Stimulated activated CD4-positive, alpha-beta T cell treated with anti-CD3 and anti-CD28 coated beads, TNF-alpha, amount 100 ng/mL, for 24 hours (primary cell): ENCODE measurements at places on chromosomes 4 and X.

GRCh38 chr4:144808034-144808433, 162.1 kb downstream of the HHIP start:
- no peak for DNase-seq

DNA sequence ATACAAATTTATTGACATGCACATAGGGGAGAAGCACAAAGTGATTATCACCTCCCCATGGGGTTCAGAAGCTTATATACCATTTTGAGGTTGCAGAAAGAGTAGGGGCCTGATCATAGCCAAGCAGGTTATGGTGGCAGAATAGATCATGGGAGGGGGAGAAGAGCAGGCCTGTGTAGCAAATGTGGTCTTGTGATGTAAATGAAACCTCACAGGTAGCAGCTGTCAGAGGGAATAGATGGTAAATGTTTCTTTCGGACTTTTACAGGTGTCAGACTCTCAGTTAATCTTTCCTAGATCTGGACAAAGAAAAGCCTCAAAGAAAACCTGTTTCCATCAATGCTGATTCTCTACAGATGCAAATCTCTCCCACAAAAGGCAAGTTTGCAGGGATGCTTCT, 84.4 kb downstream of the CFAP299 start:
- no peak for DNase-seq

DNA sequence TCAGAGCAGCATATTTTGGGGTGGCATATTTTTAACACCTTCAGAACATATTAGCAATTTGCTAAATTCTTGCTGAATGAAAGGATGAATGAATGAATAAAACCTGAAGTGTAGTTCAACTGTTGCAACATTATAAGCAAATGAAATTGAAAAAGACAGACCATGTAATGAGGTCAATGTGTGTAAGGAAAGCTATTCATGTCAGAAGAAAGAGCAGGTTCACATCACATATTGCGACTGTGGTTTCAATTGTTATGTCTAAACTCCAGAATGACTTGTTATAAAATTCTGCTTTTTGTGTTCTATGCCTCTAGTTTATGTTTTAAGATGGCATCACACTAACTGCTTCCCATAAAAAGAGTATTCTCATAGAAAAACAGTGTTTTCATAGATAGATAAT, 32.9 kb upstream of the DSPP start:
- DNase-seq: no peak

DNA sequence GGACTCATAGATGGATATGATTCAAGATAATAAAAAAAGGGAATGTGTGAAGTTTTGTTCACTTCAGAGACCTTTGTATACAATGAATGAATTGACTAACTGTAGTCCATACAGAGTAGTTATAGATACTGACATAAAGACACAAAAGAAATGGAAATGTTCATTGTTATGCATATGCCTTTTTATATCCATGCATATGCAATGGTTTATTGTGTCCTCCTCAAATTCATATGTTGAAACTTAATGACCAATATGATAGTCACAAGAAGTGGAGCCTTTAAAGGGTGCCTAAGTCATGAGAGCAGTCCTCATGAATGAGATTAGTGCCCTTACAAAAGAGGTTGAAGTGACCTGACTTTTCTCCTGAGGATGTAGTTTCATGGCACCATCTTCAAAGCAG, 467.5 kb upstream of the NDST4 start:
- no peak for DNase-seq

GRCh38 chrX:153925739-153926551, at the start of gene ARHGAP4:
Gene ARHGAP4 (minus strand): TSS chrX:153926264. CDS start chrX:153926202, 62 bp downstream.
- no peak for DNase-seq

- no peak for DNase-seq
Measured at GRCh38 chrX:101411984-101412383, 4.0 kb downstream of the HNRNPH2 start.

GRCh38 chr4:74038425-74039314, at the start of gene CXCL3:
Gene CXCL3 (minus strand): TSS chr4:74038689. CDS start chr4:74038611, 78 bp downstream.
- no peak for DNase-seq

DNA sequence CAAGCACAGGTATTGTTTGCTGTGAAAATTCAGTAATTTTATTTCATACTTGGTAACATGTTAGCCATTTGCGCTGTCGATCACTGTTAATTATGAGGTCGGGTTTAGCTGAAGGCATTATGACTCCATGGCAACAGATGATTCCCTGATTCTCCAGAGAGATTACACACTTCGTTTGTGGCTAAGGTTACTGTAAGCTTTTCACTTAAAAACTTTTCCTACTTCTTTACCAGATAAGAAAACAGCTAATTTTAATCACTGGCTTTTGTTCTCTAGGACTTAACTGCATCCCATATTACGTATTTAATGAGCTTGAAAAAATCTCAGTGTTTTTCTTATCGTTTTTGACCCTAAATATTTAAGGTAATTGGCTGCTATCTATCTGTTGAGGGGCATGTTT, 2.1 kb downstream of the GSTCD start:
- no peak for DNase-seq

- DNase-seq: no peak
Measured at GRCh38 chrX:8201896-8202331, 30.8 kb upstream of the VCX2 start.

- no peak for DNase-seq
Measured at GRCh38 chrX:51893931-51894696, 691 bp downstream of the MAGED1 start.

GRCh38 chr4:26827798-26828197, 32.8 kb upstream of the STIM2 start:
- no peak for DNase-seq

DNA sequence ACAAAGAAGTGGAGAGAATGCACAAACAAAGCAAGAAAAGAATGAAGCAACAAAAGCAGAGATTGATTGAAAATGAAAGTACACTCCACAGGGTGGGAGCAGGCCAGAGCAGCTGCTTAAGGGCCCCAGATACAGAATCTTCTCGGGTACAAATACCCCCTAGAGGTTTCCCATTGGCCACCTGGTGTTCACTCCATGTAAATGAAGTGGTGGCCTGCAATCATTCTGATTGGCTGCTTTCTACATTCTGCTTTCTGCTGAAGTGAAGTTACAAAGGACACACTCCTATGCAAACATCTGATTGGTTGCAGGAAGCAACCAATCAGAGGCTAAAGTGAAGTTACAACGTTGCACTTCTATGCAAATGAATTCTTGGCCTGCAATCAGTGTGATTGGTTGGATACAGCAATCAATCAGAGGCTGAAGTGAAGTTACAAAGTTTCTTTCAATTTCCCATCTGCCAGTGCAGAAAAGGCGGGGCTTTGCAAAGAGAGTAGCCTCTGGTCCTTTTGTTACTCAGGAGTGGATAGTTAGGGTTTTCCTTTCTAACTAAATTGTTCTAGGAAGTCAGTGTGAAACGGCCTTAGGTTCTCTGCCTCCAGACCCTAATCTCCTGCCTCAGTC, 19.0 kb upstream of the GPC4 start:
- DNase-seq: no peak

- peak; percentile 20 for DNase-seq
Measured at GRCh38 chrX:20378233-20378920, 111.7 kb upstream of the RPS6KA3 start.

DNA sequence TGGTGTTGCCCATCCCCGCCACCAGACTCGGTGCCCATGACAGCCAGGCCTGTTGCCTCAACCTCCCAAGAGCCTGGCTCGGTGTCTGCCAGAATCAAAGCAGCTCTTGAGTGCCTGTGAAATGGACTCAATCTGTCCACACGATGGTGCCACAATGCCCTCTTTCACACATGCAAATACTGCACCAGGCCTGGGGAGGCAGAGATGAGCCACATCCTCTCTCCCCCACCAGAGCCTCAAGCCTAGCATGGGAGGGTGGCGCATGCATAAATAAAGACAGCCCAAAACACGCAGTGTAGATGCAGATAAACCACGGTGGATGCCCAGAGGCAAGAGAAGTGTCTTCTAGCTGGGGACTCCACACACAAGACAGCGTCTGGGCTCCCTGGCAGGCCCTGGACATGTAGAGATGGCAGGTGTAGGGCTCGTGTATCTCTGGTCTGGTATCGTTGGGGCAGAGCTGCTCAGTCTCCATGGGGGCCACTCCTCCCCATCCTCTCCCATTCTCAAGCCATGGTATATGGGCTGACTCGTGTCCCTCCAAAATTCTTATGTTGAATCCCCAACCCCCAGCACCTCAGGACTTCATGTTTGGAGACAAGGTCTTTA, 65.6 kb downstream of the JAKMIP1 start:
- DNase-seq: peak; percentile 9

DNA sequence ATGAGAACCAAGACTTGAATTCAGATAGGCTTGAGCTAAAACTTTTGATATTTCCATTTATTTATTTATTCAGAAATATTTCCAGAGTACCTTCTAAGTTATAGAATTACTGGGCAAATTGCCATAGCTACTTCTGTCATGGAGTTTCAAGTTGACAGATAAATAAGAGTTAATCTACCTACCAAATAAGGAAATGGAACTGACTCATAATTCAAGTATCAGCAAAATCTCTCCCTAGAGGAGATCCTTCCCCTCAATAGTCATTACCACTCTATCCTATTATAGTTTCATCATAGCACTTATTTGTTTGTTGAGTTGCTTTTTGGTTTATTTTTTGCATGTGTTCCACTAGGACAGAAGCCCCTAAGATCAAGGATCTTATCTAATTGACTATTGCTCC, 48.8 kb upstream of the CCSER1 start:
- DNase-seq: no peak

GRCh38 chr4:153595894-153596601, 88.0 kb upstream of the TLR2 start:
- DNase-seq: no peak

DNA sequence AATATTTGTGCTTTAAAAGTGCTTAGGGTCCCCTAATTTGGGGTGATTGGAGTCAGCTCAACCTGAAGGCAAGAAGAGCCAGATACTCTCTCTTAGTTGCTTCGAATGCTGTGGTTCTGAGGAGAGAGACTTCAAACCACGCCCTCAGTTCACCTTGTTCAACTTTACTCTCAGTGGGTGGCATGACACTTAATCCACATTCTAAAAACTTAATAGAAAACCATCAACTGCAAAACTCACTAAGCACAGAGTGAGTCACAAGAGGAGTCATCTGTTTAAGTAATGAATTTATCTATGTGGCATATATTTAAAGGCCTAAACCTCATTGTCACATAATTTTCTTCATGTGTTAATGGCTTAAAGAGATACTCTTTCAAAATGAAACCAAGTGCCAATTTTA, 99.5 kb upstream of the SLC4A4 start:
- no peak for DNase-seq

GRCh38 chr4:137707626-137708025, 175.3 kb upstream of the PCDH18 start:
- DNase-seq: no peak

- DNase-seq: no peak
Measured at GRCh38 chr4:52099860-52100461, 48.9 kb downstream of the SPATA18 start.
